Stimulated activated CD4-positive, alpha-beta T cell treated with anti-CD3 and anti-CD28 coated beads, Interleukin-2, amount 100 ng/mL, for 24 hours (primary cell): ENCODE measurements at places on chromosomes 1 and 21.

DNA sequence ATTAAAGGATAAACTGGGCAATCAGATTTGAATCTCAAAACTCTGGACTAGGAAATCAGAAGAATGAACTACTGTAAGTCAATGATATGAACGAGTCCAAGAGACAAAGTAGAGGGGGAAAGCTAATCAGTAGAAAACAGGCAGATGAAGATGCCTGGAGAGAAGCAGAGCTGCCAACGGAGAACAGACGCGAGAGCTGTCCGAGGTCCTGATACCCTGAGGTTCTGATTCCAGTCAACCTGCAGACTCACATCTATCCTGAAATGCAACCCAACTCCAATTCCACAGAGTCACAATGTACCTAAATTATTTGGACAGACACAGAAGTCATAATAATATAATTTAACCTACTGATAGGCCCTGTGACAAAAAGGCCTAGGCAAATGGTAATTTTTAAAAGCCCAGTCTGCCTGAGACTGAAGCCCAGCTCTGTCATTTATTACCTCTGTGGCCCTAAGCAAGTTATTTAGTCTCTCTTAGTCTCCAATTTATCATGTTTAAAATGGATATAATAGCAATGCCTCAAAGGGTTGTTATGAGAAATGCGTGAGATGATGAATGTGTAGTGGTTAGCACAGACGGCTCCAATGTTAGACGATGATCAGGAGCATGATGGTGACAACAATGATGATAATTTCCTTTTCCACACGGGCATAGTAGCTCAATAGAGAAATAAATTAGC is 33.4 kb downstream of the RGS7 start:
- DNase-seq = no peak

GRCh38 chr1:186750257-186750656 is 70.0 kb upstream of the PTGS2 start:
- DNase-seq = no peak

GRCh38 chr21:45010096-45010495 is 64.3 kb upstream of the ADARB1 start:
- no peak for DNase-seq

GRCh38 chr1:188735567-188735966 is 1742.1 kb downstream of the BRINP3 start:
- no peak for DNase-seq

DNA sequence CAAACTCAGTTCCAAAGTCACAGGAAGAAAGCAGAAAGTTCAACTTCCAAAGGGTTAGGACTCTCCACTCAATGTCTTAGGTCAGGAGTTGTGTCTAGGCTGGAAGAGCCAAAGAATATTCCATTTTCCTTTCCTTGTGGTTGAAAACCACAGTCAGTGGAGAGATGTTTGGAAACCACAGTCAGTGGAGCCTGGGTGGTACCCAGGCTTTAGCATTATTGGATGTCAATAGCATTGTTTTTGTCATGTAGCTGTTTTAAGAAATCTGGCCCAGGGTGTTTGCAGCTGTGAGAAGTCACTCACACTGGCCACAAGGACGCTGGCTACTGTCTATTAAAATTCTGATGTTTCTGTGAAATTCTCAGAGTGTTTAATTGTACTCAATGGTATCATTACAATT is 11.7 kb downstream of the ATF3 start:
- DNase-seq = no peak

GRCh38 chr1:106515375-106515774 is 541.1 kb upstream of the PRMT6 start:
- DNase-seq = no peak

DNA sequence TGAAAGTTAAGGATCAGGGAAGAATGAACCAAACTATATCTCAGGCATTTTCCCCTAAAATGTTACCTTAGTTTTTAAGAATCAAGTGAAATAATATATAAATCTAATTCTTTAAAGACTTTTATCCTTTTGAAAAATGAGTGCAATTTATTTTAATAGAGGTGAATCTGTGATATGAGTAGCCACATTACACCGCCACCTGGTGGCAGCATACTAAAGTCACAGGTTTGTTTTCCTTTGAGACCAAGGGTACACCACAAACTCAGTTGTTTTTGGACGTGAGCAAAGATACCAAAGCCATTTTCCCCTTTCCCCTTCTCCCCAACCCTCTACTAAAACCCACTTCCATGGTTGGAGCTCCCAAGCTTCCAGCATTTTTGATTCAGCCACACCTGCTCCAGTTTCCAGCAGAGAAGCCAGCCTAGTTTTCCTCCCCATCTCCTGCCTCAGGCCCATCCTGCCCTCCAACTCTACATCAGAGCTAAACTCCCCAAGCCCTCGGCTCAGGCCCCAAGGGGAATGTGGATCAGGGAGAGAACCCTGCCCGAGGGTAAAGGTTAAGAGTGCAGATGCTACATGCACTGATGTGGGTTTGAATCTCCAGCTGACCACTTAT is 22.9 kb upstream of the LDLRAP1 start:
- DNase-seq = peak; percentile 79

- no peak for DNase-seq
Measured at GRCh38 chr1:59432531-59433439, 135.9 kb downstream of the FGGY start.

DNA sequence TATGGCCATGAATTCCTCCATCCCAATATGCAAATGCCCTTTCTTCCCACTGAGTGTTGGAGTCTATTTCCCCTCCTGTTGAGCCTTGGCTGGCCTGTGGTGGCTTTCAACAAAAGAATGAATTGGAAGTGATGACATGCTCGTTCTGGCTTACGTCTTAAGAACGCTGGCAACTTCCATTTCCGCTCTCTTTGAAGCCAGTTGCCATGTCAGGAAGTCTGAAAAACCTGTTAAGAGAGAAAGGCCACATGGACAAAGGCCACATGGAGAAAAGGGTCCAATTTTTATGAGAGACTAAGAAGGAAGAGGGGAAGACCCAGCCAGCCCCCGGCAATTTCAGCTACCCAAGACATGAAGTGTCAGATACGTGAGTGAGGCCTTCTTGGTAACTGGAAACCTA is 45.6 kb upstream of the GADD45A start:
- DNase-seq = no peak

DNA sequence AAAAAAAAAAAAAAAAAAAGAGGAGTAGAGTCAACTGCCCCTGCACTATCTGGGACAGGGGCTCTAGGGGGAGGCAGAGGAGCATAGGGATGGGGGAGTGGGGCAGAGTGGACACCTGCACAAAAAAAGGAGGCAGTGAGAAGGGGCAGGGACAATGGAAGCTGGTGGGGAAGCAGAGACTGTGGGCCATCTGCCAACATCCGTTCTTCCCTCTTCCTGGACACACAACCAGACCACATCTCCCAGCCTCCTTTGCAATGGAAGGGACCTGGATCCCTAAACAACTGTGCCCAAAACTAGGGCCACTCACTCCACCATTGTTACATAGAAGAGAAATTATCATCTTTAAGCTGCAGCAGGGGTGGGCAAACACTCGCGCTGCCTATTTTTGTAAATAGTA is 38.4 kb downstream of the NEK2 start:
- no peak for DNase-seq

DNA sequence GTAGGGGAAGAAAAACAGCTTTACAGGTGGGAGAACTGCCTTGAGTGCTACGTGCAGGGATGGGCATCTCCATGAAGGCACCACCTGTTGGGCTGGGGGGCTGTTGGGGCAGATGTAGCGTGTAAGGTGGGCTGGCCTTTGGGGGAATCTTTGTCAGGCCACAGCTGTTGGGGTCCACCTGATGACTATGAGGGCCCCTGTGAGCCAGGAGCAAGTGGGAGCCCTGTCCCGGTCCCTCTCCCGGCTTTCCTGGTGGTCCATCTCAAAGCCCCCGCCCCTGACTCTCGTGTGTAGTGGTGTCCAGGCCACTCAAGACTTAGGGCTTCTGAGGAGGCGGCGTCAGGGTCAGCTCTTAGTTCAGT is 13.5 kb downstream of the SLC37A1 start:
- no peak for DNase-seq

DNA sequence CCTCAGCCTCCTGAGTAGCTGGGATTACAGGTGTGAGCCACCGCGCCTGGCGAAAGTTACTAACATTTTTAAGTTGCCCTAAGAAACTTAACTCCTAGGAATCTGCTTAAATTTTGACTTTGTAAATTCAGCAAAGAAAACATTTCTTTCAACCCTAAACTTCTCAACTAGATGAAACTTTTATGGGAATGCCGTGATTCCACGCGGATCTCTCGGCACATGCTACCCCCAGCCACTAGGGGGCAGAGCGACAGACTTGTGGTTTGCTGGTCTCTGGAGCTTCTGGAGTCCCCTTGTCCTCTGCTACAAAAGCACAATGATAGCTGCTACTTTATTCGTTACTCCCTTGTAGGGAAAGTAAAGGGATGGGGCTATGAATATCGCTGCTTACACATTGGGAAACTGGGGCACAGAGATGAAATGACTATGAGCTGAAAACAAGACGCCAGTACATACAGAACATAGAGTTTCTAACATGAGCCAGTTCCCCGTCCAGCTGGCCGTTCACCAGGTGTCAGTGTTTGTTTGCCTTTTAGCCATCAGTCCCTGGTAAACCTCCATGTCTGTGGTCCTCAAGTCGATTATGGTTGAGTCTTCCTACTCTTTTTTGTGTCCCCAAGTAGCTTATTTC is 114.7 kb downstream of the PBX1 start:
- no peak for DNase-seq

DNA sequence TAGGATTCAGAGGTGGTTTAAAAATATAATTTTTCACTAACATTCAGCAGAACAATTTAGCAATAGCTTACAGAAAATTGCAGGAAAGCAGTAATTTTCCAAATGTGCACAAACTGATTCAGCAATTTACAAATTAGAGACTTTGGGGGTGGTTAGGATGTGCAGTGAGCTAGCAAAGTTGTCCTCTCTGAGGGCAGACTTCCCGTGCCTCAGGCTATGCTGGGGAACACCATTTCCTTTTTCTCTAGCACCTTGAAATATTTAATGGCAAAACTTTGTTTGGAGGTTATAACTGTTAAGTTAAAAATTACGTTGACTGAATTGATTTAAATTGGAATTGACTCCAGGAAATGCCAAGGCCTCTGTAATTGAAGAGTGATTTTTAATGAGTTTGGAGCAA is 258.9 kb downstream of the PTBP2 start:
- DNase-seq = no peak

GRCh38 chr21:29504751-29505321 is 206.1 kb downstream of the BACH1 start:
- no peak for DNase-seq

- DNase-seq = no peak
Measured at GRCh38 chr1:83769594-83770318, 229.2 kb downstream of the TTLL7 start.

GRCh38 chr21:40516335-40516734 is 330.6 kb downstream of the DSCAM start:
- DNase-seq = no peak

- DNase-seq = no peak
Measured at GRCh38 chr1:241485554-241485992, 34.0 kb downstream of the FH start.

- DNase-seq = no peak
Measured at GRCh38 chr1:240245629-240246020, 153.9 kb downstream of the FMN2 start.

GRCh38 chr1:33741749-33742148 is 122.1 kb upstream of the HMGB4 start:
- no peak for DNase-seq

DNA sequence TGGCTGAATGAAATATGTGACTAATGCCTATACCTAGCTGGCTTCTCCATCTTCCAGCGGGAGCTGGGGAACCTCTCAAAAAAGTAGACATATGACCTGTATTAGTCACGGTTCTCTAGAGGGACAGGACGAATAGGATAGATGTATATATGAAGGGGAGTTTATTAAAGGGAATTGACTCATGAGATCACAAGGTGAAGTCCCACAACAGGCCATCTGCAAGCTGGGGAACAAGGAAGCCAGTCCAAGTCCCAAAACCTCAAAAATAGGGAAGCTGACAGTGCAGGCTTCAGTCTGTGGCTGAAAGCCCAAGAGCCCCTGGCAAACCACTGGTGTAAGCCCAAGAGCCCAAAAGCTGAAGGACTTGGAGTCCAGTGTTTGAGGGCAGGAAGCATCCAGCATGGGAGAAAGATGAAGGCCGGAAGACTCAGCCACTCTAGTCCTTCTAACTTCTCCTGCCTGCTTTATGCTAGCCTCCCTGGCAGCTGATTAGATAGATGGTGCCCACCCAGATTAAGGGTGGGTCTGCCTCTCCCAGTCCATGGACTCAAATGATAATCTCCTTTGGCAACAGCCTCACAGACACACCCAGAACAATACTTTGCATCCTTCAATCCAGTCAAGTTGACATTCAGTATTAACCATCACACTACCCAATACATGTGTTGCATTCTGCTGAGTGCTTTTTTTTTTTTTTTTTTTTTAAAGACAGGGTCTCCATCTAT is 19.6 kb downstream of the OLIG1 start:
- no peak for DNase-seq

- no peak for DNase-seq
Measured at GRCh38 chr1:20401405-20402010, 84.5 kb downstream of the CAMK2N1 start.

DNA sequence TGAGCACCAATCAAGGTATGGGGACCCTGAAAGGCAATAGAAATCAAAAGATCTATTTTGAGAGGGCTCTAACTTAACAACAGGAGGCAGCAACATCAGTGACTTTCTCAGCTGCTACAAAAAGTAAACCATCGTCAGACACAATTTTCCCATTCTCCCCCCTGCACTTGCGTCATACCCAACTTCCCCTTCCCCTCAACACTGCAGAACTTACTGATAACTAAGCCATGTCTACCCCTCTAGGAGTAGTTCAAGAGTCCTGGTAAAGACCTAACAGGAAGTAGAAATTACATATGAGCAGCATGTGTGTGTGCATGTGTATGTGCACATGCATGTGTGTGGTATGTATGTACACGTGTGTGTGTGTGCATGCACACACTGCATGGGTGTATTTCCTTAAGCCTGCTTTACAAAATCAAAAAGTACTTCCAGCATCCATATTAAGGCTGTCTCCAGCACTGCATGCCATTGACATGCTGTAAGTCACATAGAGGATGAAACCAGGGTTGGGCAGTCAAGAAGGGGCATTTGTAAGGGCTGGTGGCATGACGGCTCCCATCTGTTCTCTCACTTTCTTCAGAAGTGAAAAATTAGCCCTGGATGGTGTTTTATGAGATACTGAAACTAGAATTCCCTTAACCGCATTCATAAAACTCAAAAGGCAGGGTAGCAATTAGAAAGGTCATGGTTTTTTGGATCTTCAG is 460.1 kb upstream of the RUNX1 start:
- no peak for DNase-seq

- DNase-seq = no peak
Measured at GRCh38 chr1:204680461-204680860, 5.1 kb downstream of the LRRN2 start.
